ENCODE measurements at places on chromosomes 11 and 22. TPM values are rescaled to one million over a fixed set of nuclear protein-coding genes. Genes with fewer than 3 reads are reported as not detected.

FREY1 gene
- 1.6 TPM for total RNA-seq

MMP3 gene
- 3.3 TPM for total RNA-seq

CREB3L1 gene
- 37.5 TPM for total RNA-seq

CARD10 gene
- total RNA-seq, result 5.8 TPM

KCNK7 gene
- total RNA-seq, result 0.09 TPM

YPEL4 gene
- 1.7 TPM for total RNA-seq

DGKZ gene
- total RNA-seq, result 27.1 TPM

GPHA2 gene
- not detected for total RNA-seq

GPR83 gene
- total RNA-seq, result not detected

OR2AG2 gene
- 0.09 TPM for total RNA-seq

EEF1G gene
- total RNA-seq, result 1,443 TPM

LGALS12 gene
- total RNA-seq, result not detected

CNIH2 gene
- not detected for total RNA-seq
